ENCODE measurements at places on chromosomes 4 and X. TPM values are rescaled to one million over a fixed set of nuclear protein-coding genes. Genes with fewer than 3 reads are reported as not detected.

BST1 gene
- total RNA-seq: 0.43 TPM

USP17L15 gene
- not detected for total RNA-seq

NPY1R gene
- 0.27 TPM for total RNA-seq

MAGEC1 gene
- total RNA-seq: not detected

HPGD gene
- 0.30 TPM for total RNA-seq

XG gene
- not detected for total RNA-seq

C1QTNF7 gene
- not detected for total RNA-seq

VSIG1 gene
- total RNA-seq: not detected

PWWP3B gene
- 2.3 TPM for total RNA-seq

ETDB gene
- total RNA-seq: not detected

TCEAL9 gene
- 40.8 TPM for total RNA-seq

SUPT20HL1 gene
- total RNA-seq: not detected

TMEM31 gene
- total RNA-seq: not detected

MAGEA2 gene
- total RNA-seq: 87.1 TPM

ABCE1 gene
- 182 TPM for total RNA-seq

FGF16 gene
- total RNA-seq: not detected

NR3C2 gene
- 1.8 TPM for total RNA-seq

PCDH10 gene
- not detected for total RNA-seq

ZCCHC12 gene
- total RNA-seq: not detected

All from HT1080 (cell line).